NCI-H1417 (cell line): ENCODE measurements at places on chromosomes 1 and 21.

DNA sequence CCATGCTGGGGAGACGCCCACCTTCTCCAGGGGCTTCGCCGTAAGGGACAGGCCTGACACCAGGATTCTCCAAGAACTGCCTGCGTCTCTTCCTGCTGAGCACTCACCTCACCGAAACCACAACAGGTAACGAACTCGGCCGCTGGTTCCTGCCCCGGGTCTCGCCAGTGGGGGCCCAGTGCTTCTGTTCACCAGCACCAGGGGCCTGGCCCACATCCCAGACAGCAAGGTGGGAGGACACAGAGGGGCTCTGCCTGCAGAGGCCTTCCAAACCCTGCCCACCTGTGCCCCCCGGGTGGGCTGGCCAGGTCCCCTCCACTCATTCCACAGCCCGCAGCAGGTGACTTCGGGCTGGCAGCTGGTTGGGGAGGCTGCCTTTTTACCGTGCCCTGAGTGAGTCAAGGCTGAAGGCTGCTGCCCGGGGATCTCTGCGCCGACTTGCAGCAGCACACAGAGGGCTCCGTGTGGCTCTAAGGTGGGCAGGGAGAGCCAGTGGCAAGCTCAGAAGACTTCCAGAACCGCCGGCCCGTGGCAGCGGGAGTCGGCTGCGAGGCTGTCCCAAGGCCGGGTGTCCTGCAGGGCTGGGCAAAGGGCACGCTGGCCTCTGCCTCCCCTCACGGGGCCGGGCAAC lies 14.7 kb upstream of the COL18A1 start:
- DNase-seq, result no peak

DNA sequence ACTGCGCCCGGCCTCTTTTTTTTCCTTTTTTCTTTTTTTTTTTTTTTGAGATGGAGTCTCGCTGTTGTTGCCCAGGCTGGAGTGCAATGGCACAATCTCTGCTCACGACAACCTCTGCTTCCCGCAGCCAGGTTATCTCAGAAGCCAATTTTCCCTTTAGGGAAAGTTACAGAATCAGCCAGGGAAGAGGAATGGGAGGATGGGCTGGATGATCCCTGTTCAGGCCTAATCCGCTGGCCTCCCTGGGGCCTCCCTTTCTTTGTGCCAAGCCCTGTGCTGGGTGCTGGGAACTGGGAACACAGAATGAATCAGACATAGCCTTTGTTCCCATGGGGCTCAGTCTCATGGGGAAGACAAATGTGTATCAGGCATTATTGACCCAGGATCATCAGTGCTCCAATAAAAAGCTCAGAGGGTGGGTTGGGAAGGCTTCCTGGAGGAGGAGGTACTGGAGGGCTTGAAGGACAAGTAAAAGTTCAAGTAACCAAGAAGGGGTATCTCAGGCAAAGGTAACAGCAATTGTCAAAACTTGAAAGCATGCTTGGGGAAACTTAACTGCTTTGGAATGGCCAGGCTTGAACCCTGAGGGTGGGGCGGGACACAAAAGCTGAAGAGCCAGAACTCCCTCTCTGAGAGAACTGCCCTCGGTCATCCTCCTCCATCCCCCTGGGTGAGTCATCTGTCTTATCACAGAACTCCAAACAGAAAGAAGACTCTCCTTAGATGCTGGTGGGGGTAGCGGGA lies 14.3 kb downstream of the ECHDC2 start:
- DNase-seq, result no peak

GRCh38 chr1:246492611-246493245 lies 14.4 kb downstream of the SMYD3 start:
- peak; percentile 56 for DNase-seq

- no peak for DNase-seq
Observed at GRCh38 chr1:53526451-53527101, 67.4 kb downstream of the DMRTB1 start.

DNA sequence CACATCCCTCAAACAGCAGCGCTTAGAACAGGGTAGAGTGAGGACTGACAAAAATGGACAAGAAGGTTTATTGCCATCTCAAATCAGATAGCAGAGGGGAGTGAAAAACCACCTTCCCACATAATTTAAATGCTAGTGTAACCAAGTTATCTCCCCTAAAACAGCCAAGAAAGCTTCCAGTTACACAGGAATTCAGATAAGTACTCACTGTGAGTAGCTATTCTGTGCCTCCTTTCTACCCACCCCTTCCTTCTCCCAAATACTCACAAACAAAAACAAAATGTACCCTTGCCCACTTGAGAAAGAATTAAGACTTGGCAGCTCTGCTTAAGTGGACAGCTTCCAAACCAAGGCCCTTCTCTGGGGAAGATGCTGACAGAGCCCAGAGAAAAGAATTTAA lies 9.1 kb downstream of the OTUD7B start:
- DNase-seq, result no peak

- no peak for DNase-seq
Observed at GRCh38 chr21:34579411-34579810, 35.5 kb downstream of the RCAN1 start.

GRCh38 chr1:245858022-245858721 lies 648.9 kb downstream of the SMYD3 start:
- peak; percentile 7 for DNase-seq

GRCh38 chr1:62628506-62628905 lies 31.2 kb downstream of the ANGPTL3 start:
- no peak for DNase-seq

- DNase-seq, result no peak
Observed at GRCh38 chr1:89760496-89760895, 60.3 kb upstream of the LRRC8D start.
